HepG2 (cell line): ENCODE measurements at places on chromosomes 2 and 18. TPM values are rescaled to one million over a fixed set of nuclear protein-coding genes. Genes with fewer than 3 reads are reported as not detected.

Gene LRP2
- 0.03 and 0.15 TPM in 2 replicates for total RNA-seq

Gene PLEKHM3
- 4.5 and 5.3 TPM in 2 replicates for total RNA-seq

Gene SERPINB4
- total RNA-seq: not detected in 2 replicates

Gene IL36RN
- total RNA-seq: not detected in 2 replicates

Gene CHRND
- total RNA-seq: 0.10 TPM in 1 of 2 replicates, not detected in the other

Gene PCARE
- total RNA-seq: not detected in 2 replicates

Gene ODC1
- 371 and 422 TPM in 2 replicates for total RNA-seq

Gene IL36A
- total RNA-seq: not detected in 2 replicates

Gene MBP
- 5.0 TPM in 2 replicates for total RNA-seq

Gene PROC
- 52.1 and 134 TPM in 2 replicates for total RNA-seq

Gene SRD5A2
- not detected in 2 replicates for total RNA-seq

- DNase-seq: no peak
Measured at GRCh38 chr2:13826314-13826853, 806.1 kb upstream of the LRATD1 start.

DNA sequence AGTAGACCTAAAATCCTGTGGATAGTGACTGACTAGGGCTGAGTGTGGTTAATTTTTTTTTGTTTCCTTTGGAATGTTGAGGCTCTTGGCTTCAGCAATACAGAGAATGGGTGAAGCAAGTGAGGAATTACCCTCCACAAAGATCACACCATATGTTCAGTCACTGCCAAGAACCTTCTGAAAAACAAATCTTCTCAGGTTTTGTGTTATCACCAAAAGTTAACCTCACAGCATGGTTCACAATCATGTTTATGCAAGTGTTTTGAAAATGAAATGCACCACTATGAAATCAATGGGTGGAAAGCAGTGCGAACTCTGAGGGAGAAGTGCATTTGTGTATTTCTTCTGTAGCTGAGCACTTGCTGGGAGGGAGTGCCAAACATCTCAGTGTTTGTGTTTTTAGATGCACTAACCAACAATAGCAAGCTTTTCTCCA, 44.4 kb downstream of the SPATS2L start:
- no peak for DNase-seq

DNA sequence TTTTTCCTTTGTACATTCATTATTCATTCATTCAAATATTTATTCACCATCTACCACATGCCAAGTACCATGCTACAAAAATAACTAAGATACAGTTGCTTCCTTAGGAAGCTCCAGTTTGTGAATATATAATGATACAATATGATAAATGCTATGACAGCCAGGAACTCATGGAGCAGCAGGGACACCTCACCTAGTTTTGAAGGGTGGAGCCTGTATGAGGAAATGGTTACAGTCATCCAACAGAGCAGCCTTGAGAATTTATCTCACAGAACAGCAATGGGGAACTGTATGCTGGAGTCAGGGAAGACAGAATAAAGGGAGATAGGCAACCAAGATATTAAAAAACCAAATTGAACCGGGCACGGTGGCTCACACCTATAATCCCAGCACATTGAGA, 124.0 kb downstream of the OSBPL1A start:
- DNase-seq: no peak

- DNase-seq: no peak
Measured at GRCh38 chr2:158743879-158744278, 51.2 kb upstream of the DAPL1 start.

GRCh38 chr2:67666386-67667053, 269.4 kb downstream of the ETAA1 start:
- DNase-seq: no peak

DNA sequence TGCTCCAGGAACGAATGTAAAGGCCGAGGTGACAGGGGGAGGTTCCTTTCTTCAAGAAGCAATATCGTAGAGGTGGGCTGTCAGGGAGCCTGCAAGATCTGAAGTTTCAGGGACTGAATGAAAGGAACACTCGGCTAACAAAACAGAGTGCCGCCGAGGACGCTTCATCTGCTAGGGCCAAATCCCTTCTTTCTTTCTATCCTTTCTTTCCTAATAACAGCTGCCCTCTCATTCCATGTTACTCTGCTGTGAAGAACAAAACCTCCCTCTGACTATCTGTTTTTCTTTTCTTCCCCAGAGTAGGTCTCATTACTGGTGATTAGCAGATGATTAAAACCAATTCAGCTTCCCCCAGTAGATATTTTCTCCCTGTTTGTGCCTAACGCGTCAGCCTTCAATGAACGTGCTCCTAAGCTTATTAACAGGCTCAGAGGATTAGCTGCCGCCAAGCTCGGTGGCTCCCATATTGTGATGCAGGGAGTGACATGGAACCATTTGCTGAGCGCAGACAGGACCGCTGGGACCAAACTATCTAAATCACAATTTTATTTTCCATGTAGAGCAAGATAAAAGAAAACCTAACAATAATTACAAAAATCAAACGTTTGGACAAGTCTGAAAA, 414.6 kb downstream of the TMEM182 start:
- no peak for DNase-seq

DNA sequence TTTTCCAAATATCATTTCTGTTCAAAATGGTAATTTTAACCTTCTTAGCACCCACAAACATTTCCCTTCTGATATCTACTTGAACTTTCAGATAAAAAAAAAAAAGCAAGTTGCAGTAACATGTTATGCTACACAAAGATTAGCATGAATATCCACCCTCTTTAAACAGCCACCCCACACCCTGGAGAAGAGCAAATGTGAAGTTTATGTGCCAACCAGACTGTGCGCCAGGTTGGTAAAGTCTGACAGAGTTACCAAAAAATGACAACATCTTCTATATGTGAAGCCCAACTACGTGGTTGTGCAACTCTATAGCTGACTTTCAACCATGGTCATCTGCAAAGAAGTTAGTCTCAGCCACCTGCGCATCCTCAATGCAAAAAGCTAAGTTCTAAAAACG, 62.6 kb downstream of the BCL11A start:
- DNase-seq: no peak

GRCh38 chr2:177970670-177971454, 101.7 kb downstream of the PDE11A start:
- DNase-seq: peak; percentile 91

- no peak for DNase-seq
Measured at GRCh38 chr18:1267021-1267420, 362.4 kb downstream of the ADCYAP1 start.

GRCh38 chr2:121039679-121040078, 245.3 kb downstream of the TFCP2L1 start:
- DNase-seq: no peak

DNA sequence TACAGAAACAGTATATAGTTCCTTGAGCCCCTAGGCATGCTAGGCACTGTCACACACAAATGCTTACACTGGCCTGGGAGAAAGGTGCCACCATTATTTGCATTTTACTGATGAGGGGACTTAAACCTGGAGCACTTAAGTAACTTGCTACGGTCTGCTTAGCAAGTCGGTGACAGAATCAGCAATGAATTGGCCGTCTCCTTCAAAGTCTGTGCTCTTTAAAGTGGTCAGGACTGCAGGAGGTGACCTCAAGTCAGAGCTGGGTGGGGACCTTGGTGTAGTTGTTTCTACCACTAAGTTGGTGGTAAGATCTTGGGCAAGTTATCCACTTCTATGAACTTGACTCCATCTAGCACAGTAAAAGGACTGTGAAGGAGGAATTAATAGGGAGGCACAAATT, 34.8 kb downstream of the PTPRM start:
- DNase-seq: no peak

- DNase-seq: no peak
Measured at GRCh38 chr2:28643911-28644334, 107.7 kb upstream of the PPP1CB start.

DNA sequence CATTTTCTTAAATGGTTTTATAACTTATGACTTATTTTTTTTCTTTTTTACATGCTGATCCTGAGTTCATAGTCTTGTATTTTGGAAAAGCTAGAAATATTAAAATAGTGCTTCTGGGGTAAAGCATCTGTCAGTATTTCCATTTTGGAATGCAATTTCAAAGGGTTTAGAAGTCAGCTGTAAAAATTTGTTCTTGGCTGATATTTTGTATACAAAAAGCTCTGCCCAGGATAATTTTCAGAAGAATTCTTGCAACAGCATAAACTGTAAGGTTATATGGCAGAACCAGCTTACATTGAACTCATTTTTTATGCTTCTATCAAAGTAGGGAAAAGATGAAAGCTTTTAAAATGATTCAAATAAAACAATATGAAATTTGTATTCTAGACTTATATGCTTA, 97.4 kb downstream of the DIS3L2 start:
- DNase-seq: no peak

- no peak for DNase-seq
Measured at GRCh38 chr2:220315098-220315823, 687.8 kb downstream of the SLC4A3 start.

DNA sequence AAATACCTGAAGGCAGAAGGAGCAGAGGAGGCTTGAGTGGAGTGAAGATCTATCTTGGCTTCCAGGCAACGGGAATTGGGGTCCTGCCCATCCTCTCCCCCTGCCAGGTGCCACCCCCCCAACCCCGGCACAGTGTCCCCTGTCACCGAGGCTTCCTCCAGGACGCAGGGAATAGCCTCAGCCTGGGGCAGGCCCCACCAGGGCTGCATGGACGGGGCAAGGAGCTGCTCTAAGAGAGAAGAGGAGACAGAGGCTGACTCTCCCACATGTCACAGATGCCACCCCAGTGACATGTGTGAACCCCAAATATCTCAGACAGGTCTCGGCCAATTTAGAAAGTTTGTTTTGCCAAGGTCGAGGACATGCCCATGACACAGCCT, 42.1 kb downstream of the PXDN start:
- no peak for DNase-seq

- no peak for DNase-seq
Measured at GRCh38 chr18:58228762-58229161, 184.7 kb downstream of the NEDD4L start.

- no peak for DNase-seq
Measured at GRCh38 chr2:219612577-219613286, 14.7 kb upstream of the SLC4A3 start.

- no peak for DNase-seq
Measured at GRCh38 chr18:55833543-55833942, 245.6 kb upstream of the TCF4 start.

GRCh38 chr2:102144128-102144527, 1.6 kb downstream of the IL1R1 start:
- no peak for DNase-seq

DNA sequence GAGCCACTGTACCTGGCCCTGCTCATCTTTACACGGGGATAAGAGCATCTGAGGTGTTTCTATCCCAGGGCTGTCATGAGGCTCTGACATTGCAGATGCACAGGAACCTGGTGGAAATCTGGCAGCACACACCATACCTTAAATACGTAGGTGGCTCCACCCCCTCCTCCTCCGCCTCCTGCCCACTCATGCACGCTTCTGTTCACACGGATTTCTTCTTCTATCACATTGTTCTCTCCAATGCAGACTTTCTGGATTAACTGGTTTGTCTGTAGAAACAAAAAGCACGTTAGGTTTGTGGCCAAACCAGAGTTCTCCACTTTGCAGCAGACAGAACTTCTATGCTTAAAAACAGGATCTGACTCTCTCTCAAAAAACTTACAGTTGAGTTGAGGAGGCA, 118.2 kb downstream of the CLIP4 start:
- no peak for DNase-seq

- DNase-seq: no peak
Measured at GRCh38 chr2:181772334-181772733, 92.0 kb upstream of the NEUROD1 start.

GRCh38 chr2:55827855-55828254, 95.7 kb downstream of the EFEMP1 start:
- no peak for DNase-seq

GRCh38 chr2:170020777-170021176, 157.2 kb upstream of the MYO3B start:
- no peak for DNase-seq

GRCh38 chr18:78145096-78145495, 834.5 kb upstream of the SALL3 start:
- DNase-seq: no peak

DNA sequence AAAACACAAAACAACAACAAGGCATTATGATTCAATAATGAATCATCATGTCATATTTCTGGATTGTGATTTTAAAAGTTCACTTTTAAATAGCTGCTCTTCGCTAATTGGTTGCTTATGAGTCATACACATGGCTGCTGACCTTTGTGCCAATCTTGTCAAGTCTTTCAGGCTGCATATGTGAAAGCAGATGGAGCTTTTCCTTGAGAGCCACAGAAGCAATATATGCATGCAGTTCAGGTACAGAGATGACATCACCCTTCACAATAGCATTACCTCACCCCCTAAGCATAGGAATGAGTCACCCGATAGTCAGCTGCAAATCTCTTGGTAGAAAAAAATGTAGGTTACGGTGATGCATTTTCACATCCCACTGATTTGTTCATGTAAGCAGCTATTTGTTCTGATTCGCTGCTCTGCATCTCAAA, 27.2 kb downstream of the EIF2AK3 start:
- peak; percentile 90 for DNase-seq

GRCh38 chr18:61549416-61549815, 216.2 kb downstream of the CDH20 start:
- DNase-seq: no peak

DNA sequence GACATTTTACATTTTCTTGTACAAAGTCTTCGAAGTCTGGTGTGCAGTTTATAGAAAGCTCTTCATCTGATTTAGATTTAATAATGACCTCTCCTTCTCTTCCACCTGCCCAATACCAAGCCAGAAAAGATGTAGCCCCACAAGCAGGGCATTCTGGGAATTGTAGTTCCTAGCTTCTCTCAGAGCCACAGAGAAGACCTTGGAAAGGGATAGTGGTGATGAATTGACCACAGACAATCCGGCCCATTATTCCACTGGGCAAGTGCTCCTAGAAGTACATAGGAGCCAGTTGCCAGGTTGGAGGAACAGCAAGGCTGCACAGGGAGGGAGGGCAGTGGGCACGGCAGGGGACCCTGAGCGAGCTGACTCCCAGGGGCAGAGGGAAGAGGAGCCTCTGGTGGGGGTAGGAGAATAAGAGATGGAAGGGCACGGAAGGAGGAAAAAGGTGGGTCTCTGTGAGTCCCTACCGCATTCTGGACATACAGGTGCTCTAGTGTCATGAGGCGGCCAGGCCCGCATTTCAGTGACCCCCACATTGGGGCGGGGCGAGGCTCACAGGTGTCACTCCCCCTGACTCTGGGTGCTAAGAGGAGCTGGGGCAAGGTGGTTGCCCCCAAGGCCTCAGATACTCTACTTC, 152.5 kb upstream of the HAAO start:
- DNase-seq: peak; percentile 59
